Activated naive CD4-positive, alpha-beta T cell (primary cell): ENCODE measurements at places on chromosomes 11 and 22.

DNA sequence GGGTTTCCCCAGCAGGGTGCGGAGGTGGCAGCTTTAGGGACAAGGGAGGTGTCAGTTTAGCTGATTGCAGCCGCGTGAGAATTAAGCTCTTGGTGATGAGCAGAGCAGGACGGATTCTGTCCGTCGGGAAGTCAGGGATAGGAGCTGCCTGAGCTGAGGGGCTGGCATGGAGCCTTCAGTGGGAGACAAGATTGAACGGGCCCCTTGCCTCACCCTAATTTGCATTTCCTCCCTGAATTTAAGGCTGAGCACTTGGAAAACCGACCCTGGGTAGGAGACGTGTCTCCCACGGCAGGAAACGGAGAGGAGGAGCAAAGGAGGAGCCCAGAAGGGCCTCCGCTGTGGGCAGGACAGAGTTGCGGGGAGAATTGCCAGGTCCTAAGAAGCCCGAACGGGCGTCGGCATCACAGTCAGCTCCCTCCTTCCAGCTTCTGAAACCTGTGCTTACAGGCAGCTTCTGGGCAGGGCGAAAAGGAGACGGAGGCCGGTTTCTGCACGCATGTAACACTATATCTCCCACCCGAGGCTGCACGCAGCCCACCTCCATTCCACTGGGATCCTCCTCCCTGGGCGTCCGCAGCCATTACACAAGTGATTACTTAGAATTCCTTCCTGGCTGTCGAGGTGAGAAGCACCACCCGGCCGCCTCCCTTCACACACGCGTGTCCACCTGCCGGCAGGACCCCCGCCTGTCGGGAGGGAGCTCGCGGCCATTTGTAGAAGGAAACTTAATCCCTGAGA, 345.8 kb downstream of the BRD1 start:
- DNase-seq, result no peak

DNA sequence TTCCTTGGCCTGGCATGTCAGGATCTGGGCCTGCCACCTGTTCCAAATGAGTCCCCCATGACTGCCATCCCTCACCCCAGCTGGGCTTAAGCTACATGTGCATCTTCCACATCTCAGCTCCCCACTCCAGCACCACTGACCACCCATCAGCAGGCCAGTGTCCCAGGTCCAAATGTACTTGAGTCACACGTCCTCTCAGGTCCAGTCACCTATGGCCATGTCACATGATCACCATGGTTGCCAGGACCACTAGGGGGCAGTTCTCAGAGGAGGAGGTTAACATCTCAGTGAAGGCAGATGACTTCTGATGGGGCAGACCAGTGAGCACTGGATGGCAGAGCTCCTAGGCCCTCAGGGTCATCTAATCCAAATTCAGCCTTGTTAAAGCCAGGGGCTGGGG, 41.9 kb upstream of the WNT11 start:
- no peak for DNase-seq

- peak; percentile 54 for DNase-seq
Observed at GRCh38 chr22:20117633-20118299, 740 bp upstream of the TRMT2A start.

GRCh38 chr22:43230571-43230970, 43.6 kb upstream of the TTLL12 start:
- DNase-seq, result no peak

- DNase-seq, result no peak
Observed at GRCh38 chr11:77191823-77192495, 63.9 kb downstream of the MYO7A start.

DNA sequence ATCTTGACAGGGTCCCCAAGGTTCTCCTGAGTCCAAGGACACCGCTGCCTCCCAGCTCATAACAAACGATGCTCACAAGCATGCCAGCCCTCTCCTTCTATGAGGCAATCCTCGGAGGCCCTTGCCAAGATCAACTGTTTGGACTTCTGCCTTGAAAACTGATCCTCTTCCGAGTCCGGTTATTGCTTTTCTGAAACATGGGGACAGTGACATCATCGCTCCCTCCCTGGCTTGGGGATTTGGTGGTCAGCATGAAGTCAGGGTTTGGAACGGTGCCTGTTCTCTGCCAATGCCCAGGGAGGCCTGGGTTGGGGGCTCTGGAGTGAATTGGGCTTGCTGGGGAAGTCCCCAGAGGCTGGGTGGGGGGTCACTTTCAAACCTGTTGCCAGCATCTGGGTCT, 149.3 kb downstream of the FBXO7 start:
- no peak for DNase-seq

DNA sequence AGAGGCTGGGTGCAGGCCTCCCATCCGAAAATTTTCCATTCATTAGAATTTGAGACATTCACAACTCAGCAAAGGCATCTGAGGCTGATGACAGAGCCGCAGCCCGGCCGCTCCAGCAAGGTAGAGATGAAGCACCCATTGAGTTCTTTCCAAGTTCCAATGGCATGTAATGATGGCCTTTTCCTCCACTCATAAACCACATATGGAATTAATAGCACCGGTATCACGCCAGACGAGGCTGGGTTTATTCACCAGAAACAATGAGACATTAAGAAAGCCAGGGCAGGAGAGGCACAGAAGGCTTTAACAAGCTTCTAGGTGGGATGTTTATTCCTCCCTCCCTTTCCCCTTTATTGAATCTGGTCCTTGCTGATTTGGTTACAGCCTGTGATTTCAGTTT, 534.4 kb downstream of the MN1 start:
- DNase-seq, result no peak

GRCh38 chr11:60970369-60970774, 1.1 kb upstream of the CD6 start:
- DNase-seq, result peak; percentile 69

- DNase-seq, result no peak
Observed at GRCh38 chr11:119591836-119592310, 137.1 kb downstream of the NECTIN1 start.

- DNase-seq, result no peak
Observed at GRCh38 chr22:47779474-47779873, 1017.0 kb downstream of the TBC1D22A start.

DNA sequence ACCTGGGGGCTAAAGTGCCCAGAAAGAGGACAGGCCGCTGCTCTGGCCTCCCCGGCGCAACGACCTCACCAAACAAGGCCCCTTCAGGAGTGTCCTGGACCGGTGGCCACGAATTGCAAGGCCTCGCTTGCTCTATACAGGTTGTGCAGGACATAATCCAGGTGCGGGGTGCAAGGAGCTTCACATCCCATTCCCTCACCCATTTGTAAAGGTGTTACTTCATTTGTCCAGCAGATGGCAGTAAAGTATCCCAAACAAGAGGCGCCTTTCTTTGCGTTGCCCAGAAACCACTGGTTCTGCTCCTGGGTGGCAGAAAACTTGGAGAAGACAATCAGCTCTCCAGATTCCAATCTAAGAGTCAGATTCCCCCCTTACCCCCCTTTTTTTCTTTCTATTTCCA, 35.9 kb upstream of the PRDM11 start:
- DNase-seq, result no peak

DNA sequence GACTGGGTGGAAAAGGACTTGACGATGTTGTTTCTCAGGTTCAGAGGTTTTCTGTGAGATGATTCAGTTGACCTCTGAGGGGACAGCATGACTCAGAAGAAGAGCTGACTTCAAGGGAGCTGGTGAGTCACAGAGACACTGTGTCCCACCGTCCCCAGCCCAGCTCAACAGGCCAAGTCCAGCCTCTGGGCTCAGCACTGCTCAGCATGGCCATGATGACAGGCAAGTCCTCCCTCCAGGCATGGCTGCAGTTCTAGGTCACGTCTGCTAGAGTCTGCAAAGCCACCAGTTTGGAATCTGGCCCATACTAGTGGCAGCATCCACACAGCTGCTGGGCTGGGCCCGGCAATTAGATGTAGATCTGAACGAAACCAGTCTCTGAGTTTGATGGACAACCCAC, 12.9 kb downstream of the TRIM29 start:
- DNase-seq, result no peak

GRCh38 chr11:42819126-42819525, 492.7 kb upstream of the API5 start:
- DNase-seq, result no peak

- no peak for DNase-seq
Observed at GRCh38 chr11:34653851-34654482, 33.1 kb downstream of the EHF start.

DNA sequence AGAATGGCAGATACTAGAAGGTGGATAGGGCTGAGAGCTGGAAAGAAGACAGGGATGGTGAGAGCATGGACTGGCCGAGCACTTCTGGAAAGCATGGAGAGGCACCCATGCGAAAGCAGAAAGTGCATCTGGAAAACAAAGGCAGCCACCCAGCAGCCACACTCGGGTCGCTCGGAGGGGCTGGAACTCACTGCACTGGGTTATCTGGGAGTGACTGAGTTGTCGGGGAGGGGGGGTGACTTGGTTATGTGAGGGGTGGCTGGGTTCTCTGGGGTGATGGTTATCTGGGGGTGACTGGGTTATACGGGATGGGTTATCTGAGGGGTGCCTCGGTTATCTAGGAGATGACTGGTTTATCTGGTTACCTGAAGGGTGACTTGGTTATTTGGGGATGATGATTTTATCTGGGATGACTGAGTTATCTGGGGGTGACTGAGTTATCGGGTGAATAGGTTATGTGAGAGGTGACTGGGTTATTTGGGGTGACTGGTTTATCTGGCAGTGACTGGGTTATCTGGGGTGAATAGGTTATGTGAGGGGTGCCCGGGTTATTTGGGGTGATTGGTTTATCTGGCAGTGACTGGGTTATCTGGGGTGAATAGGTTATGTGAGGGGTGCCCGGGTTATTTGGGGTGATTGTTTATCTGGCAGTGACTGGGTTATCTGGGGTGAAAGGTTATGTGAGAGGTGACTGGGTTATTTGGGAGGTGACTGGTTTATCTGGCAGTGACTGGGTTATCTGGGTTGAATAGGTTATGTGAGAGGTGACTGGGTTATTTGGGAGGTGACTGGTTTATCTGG, 2.6 kb upstream of the PANX2 start:
- DNase-seq, result no peak

DNA sequence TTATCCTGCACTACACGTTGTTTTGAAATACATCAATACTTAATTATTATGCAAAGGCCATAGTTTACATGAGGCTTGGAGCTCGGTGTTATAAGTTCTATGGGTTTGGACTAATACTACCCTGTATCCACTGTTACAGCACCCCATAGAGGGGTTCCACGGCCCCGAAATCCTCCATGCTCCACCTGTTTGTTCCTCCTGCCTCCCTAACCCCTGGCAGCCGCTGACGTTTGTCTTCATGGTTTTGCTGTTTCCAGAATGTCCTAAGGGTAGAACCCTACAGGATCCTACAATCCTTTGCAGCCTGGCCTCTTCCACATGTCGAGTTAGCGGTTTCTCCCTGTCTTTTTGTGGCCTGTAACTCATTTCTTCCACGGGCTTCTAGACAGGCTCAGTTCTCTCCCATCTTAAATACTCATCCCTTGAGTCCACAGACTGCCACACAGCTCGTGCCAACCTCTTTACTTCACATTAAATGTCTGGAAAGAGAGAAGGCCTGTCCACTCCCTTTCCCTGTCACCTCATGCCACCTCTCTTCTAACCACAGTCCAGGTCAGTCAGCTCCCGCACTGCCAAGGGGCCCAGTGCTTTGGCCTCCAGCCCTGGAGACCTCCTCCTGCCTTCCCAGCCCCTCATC, 42.4 kb upstream of the TH start:
- no peak for DNase-seq

- no peak for DNase-seq
Observed at GRCh38 chr11:72684236-72684912, 10.2 kb upstream of the PDE2A start.

DNA sequence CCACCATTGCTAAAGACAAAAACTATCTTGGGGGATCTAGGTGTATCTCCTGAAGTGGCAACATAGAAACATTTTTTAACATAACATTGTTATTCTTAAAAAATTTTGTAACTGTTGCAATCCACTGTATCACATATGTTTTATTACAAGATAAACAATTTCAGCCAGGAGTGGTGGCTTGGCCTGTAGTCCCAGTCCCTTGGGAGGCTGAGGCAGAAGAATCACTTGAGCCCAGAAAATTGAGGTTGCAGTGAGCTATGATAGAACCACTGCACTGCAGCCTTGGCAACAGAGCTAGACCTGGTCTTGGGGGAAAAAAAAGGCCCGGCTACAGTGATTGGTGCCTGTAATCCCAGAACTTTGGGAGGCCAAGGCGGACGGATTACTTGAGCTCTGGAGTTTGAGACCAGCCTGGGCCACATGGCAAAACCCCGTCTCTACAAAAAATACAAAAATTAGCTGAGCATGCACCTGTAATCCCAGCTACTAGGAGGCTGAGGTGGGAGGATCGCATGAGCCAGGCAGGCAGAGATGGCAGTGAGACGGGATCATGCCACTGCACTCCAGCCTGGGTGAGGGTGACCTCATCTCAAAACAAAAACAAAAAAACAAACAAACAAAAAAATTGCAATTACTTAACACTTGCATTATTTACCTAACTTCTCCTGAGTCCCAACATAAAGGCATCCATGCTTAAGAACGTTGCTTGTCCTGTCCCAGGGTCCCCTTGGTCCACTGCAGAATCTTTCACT, 1.5 kb upstream of the DEPDC5 start:
- DNase-seq, result no peak

DNA sequence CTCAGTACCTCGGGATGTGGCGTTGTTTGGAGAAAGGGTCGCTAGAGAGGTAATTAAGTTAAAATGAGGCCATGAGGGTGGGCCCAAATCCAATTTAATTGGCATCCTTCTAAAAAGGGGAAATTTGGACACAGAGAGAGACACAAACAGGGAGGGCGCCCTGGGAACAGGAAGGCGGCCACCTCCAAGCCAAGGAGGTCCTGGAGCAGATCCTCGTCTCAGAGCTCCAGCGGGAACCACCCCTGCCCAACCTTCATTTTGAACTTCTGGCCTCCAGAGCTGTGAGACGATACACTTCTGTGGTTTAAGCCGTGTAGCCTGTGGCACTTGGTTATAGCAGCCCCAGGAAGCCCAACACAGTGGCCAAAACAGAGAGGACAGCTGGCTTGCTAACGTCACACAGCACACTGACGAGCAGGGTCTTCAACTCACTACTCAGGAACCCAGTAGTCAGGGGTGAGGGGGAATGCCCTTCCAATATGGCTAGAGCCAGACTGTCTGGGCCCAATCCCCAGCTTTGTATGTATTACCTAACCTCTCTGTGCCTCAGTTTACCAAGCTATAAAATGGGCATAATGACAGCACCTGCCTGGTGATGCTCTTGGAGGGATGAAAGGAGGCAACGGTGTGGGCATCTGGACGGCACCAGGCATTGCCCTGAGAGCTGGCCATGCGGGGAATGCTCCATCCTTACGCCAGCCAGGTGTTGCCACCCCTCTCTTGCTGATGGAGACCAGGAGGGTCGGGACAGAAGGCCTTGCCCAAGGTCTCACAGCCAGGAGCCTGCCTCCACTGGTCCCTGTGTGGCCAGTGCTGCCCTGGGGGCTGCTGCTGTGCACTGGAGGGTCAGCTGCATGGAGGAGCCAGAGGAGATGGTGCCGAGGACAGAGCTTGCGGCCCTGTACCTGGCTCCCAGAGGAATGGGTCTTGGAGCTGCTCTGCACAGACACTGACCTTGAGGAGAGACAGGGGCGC, 53.3 kb upstream of the LINC01488 start:
- DNase-seq, result no peak
